Posterior vena cava (tissue), 2 donors: ENCODE measurements at places on chromosomes 4 and X.

DNA sequence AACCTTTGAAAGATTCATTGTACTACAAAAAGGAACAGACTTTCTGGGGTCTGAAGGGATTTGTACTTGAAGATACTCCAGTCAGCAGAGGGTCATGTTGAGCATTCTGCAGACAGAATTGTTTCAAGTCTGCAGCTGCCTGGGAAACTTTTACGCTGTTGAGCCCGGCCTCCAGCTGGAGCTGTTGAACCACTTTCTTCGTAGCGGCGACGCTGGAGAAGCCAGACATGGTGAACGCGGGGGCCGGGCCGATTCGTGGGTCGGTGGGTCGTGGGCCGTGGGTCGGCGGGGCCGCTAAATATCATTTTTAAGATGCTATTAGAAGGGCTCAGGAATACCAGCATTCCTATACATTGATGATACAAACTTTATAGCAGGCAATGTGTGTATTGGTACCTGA lies 12.0 kb upstream of the RTL9 start:
- no peak for DNase-seq

DNA sequence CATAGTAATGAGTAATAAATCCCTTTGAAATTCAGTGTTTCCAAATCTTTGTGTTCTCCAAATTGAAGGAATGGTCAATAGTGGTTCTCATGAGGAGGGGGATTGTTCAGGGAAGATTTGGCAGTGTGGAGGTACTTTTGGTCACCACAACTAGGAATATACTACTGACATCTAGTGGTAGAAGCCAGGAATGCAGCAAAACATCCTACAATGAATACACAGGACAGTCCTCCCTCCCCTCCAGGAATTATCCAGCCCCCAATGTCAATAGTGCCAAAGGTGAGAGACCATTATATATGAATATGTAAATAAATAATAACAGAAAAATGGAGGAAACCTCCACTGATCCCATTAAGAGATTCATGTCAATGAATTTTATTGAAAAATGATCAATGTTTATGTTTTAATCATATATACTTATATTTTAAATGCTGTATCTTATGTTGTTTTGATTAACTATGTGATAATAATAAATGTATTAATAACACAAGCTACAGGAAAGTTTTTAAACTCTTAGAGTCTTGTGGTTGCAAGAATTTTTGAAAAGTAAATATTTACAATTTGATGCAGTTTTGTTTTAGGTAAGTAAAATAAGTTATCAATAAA lies 14.4 kb upstream of the FAM9A start:
- no peak for DNase-seq

- no peak for DNase-seq
Observed at GRCh38 chr4:89820010-89820409, 17.0 kb downstream of the SNCA start.

DNA sequence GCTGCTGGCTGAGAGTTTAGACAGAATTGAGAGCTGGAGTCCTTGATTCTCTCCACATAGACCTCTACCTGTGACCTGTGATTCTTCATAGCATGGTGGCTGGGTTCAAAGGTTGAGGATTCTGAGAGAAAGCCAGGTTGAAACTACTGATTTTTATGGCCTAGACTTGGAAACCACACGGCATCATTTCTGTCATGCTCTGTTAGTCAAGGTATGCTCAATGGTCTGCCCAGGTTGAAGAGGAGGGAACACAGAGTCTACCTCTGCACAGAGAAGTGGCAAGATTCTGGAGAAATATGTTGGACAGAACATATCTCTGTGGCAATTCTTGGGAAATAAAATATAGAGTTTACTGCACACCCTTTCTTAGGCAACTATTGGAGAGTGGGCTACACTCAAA lies 57.2 kb upstream of the CXorf66 start:
- DNase-seq, result no peak
